ENCODE measurements at places on chromosomes 6 and 20.

DNA sequence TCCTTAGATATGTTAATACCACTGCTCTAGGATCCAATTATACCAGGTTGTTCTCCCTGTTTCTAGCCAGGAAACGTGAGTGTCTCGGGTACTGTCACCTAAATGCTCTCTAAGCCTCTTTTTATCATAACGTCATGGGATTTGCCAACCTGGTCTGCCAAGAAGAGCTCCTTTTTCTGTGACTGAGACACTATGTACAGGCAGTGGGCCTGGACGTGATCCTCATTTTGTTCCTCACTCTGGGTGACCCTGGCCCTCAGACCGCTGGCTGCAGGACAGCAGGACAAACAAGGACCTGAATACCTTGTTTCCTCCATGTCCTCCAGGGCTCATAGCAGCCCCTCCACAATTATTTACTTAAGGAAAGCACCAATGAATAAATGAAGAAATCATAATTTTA lies 69.1 kb downstream of the CD164 start:
- no peak for DNase-seq

DNA sequence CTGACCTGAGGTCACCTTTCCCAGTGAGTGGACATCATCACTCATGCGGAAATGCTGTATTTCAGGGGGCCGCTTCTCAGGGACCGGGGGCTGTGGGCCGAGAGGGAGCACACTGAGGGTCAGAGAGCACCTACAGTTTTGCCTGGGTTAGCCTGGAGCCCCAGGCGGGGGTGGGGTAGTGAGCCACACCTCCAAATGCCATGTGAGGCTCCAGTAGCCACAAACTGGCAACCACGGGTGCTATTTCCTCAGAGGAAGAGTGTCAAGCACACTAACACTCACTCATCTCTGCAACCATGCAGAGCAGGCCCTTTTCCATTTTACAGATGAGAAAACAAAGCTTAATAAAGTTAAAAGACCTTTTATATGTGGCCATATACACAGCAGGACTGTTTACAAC lies 4.7 kb downstream of the EHMT2 start:
- DNase-seq: no peak

- no peak for DNase-seq
These were observed 195.8 kb downstream of the HAO1 start for GRCh38 chr20:7744411-7744810.

- no peak for DNase-seq
These were observed 188.0 kb downstream of the DLL1 start for GRCh38 chr6:170102582-170103481.

DNA sequence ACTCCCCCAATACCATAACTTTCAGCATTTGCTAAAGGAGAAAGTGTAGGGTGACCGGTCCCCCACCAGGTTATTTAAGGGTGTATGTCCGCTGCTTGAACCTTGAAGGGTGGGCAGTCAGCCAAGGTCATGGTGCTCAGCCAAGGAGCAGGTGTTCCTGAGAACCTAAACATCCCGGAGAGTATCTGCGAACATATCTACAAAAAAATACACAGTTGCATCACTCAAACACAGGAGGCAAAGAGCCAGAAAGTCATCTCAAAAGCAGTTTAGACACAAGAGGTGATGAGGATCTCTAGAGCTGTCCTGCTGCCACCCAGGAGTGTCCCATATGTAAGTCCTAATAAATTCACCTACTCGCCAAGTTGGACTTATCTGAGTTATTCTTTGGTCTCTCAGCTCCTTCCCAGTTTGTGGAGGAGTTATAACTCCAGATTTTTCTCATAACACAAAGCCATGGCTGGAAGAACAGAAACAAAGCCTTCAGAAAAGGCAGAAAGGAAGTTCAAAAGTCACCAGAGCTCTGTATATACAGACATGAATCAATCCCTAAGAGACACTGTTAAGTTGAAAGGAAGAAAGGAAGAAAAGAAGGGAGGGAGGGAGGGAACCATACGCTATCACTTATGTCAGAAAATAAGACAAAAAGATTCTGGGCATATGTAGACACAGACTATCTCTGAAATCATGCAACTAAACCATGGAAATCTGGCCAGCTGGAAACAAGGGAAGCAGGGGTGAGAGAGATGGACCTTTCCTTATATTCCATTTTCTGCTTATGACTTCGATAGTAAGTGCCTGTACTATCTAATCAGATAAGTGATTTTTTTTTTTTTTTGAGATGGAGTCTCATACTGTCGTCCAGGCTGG lies 11.3 kb downstream of the MBOAT1 start:
- DNase-seq: no peak

- no peak for DNase-seq
These were observed 57.7 kb downstream of the ADNP start for GRCh38 chr20:50873585-50873984.

DNA sequence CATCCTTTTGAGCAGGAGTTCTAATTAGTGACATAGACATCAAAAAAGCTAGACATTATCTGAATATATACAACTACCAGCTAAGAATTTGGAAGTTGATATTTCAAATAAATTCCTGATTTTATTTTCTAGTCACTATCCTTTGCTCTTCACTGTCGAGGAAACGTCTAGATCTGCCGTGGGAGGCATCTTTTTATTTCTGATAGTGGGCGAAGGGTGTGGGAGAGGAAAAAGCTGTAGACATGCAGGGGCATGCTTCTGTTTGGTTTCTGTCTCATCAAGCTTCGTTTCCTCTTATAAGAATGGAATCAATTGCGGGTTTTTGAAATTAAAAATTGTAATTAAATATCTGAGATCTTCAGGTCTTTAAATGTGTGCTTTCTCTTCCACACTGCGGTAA lies 16.2 kb upstream of the C6orf118 start:
- DNase-seq: no peak

DNA sequence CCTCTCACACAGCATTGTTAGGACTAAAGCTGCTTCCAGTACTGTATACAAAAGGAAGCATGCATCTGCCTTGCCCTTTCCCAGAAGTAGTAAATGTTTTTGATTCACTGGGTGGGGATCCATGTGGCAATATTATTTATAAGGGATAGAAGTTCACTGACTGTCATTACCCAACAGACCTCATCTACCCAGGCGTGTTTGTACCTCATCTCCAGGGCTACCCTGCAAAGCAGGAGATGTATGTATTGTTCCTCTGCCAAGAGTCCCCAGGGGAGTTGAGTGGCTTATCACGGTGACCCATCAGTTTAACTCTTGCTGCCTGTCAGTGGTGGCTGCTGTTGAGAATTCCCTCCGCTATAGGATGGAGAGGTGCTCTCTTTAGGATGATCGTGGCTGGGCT lies 42.5 kb downstream of the SLC24A3 start:
- DNase-seq: no peak

GRCh38 chr20:45019027-45019761 lies 52.9 kb downstream of the STK4 start:
- DNase-seq: no peak

DNA sequence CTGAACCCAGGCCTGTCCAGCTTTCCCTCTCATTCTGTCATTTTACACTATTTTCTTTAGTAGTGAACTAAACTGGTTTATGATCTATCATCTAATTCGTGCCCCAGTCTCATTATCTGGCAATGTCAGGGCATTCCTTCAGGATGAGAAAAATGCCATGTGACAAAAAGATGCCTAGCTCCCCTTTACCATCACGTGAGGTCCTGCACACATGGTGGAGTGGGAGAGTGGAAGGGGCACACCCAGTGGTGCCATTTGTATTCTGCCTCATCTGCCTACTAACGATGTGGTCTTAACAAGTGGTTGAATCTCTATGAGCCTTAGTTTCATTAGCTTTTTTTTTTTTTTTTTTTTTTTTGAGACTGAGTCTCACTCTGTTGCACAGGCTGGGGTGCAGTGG lies 41.2 kb downstream of the CDC5L start:
- no peak for DNase-seq

GRCh38 chr6:121951123-121951522 lies 448.3 kb upstream of the HSF2 start:
- DNase-seq: no peak

DNA sequence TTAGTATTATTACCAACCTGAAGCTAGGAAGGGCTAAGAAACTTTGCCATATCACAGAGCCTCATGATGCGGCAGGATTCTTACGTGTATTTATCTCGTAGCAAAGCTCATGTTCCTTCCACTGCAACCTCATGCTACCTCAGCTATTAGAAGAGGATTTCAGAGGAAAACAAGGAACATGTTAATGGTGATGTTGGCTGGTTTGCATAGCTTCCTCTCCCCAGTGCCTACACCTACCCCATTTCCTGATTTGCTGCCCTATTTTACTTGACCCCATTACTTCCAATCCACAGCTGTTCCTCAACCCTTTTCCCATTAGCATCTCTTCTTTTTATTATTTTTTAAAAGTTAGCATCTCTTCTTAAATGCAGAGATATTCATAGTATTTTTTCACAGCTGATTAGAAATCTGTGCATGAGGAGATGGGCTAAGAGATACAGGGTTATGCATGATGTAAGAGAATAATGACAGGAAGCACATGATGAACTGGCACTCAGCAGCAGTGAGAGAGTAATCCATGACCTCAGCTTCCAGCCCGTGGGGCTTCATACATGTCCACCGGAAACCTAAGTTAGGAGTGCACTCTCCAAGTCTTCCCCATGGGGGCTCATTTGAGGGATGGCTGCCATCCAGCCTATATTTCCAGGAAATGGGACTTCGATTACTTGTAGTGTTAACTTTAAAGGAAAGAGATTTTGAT lies 106.1 kb upstream of the ASF1A start:
- no peak for DNase-seq

DNA sequence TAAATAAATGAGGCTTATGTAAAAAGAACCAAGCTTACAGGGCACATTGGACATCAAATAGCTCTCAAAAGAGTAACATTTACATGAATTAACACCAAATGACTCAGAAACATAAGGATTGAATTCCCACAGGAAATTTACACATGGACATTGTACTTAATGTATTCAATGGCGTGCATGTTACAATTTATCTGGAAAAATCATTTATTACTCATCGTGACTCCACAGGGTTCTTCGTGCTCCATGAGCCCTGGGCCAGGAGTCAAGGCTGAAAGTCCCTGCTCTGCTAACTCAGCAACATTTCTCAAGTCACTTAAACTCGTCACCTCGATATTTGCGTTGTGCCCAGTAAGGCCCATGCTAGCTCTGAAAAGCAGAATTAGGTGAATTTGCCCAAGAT lies 158.5 kb downstream of the PHACTR1 start:
- no peak for DNase-seq

GRCh38 chr6:101832371-101832770 lies 438.9 kb downstream of the GRIK2 start:
- no peak for DNase-seq

All from activated CD8-positive, alpha-beta T cell treated with anti-CD3 and anti-CD28 coated beads, Interleukin-2, amount 10 ng/mL, durations not matched to agents 7 days and 5 days (primary cell).